WTC11 (cell line): ENCODE measurements at places on chromosomes 3 and 15.

- DNase-seq, result no peak
These were observed 35.3 kb upstream of the KY start for GRCh38 chr3:134685929-134686802.

- no peak for DNase-seq
These were observed 203.6 kb upstream of the MDFIC2 start for GRCh38 chr3:70516076-70516475.

GRCh38 chr15:82585072-82585471 lies 44.8 kb upstream of the RPS17 start:
- no peak for DNase-seq

GRCh38 chr3:121649645-121650044 lies 11.1 kb downstream of the HCLS1 start:
- no peak for DNase-seq
